GM23338 (cell line): ENCODE measurements at places on chromosomes 16 and 17. TPM values are rescaled to one million over a fixed set of nuclear protein-coding genes. Genes with fewer than 3 reads are reported as not detected.

GRCh38 chr17:19286751-19287341 lies 49.7 kb downstream of the EPN2 start:
- DNase-seq = peak; percentile 30
- no peaks in the 10 kb centered on the region for H3K27me3 ChIP-seq
- no peaks in the 10 kb centered on the region for H3K36me3 ChIP-seq
- no peak overlapping the region for H3K4me3 ChIP-seq
- peaks cover 53% of the 10 kb centered on the region for H3K4me1 ChIP-seq
- peak overlapping the region; percentile 67 for H3K27ac ChIP-seq

GRCh38 chr16:25199457-25199856 lies 17.3 kb upstream of the AQP8 start:
- no peaks in the 10 kb centered on the region for H3K4me1 ChIP-seq

DNA sequence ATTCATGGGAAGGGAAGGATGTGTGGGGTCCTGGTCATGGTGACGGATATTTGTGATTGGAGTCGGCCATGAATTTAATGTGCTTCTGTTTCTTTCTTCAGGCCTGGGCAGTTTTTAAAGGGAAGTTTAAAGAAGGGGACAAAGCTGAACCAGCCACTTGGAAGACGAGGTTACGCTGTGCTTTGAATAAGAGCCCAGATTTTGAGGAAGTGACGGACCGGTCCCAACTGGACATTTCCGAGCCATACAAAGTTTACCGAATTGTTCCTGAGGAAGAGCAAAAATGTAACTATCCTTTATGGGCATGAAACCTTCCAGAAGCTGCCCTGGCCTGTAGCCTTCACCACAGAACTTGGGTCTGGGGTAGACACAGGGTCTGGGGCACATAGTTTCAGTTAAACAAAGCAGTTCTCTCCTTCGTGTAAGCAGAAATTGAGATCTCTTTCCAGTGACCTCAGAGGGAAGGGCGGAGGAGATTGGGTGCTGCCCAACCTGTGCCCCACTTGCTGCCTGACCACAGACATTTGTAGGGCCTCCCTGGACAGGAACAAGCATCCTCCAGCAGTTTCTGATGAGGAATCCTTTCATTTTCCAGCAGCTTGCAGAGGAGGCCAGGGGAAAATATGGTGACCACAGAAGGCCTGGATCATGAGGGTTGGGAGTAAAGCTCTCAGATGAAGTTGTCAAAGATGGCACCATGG lies 10.1 kb downstream of the IRF8 start:
- no peaks in the 10 kb centered on the region for H3K36me3 ChIP-seq
- no peaks in the 10 kb centered on the region for H3K27me3 ChIP-seq
- no peak overlapping the region for H3K4me3 ChIP-seq
- DNase-seq = no peak
- peaks cover 6% of the 10 kb centered on the region for H3K4me1 ChIP-seq
- H3K27ac ChIP-seq = no peak overlapping the region

GRCh38 chr17:17125136-17126084 lies 80.7 kb downstream of the PLD6 start:
- H3K27ac ChIP-seq = no peak overlapping the region
- no peaks in the 10 kb centered on the region for H3K36me3 ChIP-seq
- no peaks in the 10 kb centered on the region for H3K27me3 ChIP-seq
- no peak for DNase-seq
- H3K4me3 ChIP-seq = no peak overlapping the region

DNA sequence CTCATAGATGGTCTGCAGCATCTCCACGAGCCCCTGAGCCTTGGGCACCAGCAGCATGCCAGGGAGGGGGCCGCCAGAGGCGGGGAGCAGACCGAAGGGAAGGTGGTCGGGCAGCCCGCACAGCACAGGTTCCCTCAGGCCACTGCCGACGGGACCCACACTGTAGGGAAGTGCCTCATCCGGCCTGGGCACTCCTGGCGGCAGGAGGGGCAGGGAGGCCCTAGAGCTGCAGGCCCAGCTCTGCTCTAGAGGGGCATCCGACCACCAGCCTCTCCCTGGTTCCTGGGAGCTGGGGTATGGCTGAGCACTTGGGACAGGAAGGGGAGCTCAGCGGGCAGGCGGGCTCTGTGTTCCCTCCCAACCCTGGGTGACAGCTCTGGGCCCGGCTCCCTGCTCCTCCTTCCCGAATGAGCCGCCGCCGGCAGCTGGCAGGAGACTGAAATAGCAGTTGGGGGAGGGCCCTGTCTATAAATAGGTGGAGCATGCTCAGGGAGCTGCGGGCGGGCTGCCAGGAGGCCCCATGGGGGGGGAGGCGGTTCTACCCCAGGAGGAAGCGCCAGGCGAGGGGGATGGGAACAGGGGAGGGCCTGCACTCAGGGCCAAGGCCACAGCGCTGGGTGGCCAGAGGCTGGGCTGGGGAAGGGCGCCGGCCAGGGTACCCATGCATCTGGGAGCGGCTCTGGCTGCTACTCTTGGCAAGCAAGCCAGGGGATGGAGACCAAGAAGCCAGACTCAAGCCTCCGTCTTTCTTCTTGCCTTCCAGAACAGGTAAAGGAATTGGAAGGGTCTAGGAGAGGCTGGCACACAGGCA lies 12.4 kb downstream of the HDAC5 start:
- H3K4me3 ChIP-seq = peak overlapping the region; percentile 54
- H3K36me3 ChIP-seq = no peaks in the 10 kb centered on the region
- H3K4me1 ChIP-seq = peaks cover 34% of the 10 kb centered on the region
- no peaks in the 10 kb centered on the region for H3K27me3 ChIP-seq

DNA sequence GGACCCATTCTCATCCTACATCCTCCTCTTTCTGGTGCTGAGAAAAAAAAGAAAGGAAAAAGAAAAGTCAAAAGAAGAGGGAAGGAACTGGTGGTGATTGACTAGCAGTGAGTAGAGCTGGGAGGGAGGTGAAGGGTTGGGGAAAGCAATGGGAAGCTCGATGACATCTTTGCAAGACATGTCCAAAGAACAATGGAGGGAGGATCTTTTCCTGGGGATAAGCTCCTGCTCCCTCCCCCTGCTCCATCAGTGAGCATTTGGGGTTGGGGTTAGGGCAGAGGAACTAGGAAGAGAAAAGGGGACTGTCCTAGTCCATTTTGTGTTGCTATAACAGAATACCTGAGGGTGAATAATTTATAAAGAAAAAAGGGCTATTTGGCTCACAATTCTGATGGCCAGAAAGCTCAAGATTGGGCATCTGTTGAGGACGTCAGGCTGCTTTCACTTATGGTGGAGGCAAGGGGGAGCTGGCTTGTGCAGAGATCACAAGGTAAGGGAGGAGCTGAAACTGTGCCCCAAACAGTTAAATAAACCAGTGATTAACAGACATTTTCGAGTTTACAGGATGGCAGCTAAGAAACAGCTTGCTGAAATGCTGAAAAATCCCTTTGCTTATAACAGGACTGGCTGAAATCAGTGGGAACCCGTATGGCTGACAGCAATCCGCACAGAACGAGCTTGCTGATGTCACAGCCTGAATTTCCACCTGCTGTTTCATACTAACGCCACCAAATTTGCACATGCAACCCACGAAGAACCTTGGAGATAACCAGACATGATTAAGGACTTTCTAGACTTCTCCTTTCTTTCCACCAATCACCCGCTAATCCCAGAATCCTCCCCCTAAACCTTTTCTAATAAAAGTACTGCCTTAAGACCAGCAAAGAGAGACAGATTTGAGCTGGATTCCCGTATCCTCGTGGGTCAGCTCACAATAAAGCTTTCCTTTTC lies 1.6 kb upstream of the ODF4 start:
- H3K4me1 ChIP-seq = peaks cover 19% of the 10 kb centered on the region; the same call in 1 of the 2 replicates
- no peaks in the 10 kb centered on the region for H3K27me3 ChIP-seq
- H3K36me3 ChIP-seq = no peaks in the 10 kb centered on the region
- peak; percentile 35 for DNase-seq
- H3K27ac ChIP-seq = no peak overlapping the region

- no peaks in the 10 kb centered on the region for H3K36me3 ChIP-seq
- no peak overlapping the region for H3K4me3 ChIP-seq
- DNase-seq = no peak
- H3K4me1 ChIP-seq = peaks cover 24% of the 10 kb centered on the region
Observed at GRCh38 chr17:40497695-40498094, 3.7 kb downstream of the TNS4 start.

- no peak overlapping the region for H3K4me3 ChIP-seq
- DNase-seq = no peak
- H3K27ac ChIP-seq = no peak overlapping the region
- no peaks in the 10 kb centered on the region for H3K27me3 ChIP-seq
Observed at GRCh38 chr17:32741381-32741780, 135.5 kb downstream of the MYO1D start.

DNA sequence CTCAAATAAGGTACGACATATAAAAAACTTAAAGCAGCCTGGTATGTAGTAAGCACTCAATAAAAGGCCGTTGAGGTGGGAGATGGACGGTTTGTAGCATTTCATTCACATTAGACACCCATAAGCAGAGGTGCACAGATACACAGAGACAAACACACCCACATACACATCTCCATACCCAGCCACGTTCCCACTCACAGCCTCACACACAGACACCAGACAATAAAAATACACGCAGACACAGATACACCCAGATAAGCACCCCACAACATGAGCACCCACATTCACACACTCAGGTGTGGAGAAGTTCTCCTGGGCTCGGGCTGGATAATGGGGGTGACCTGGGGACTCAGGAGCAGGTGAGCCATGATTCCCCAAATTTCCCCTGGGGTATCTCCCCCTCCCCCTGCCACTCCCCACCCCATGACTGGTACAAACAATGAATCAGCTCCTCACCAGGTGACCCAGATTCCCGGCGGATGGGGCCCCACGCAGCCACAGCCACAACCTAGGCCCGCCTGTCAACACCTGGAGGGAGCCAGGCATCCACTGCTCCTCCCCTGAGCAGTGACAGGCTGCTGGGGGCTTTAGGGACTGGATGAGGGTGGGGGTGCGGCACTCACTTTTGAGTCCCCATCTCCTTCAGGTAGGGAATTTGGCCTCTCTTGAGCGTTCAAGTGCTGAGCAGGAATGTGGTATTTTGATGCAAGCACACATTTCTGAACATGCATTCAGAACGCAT lies 2.7 kb downstream of the DLX3 start:
- DNase-seq = peak; percentile 37
- no peak overlapping the region for H3K27ac ChIP-seq
- H3K27me3 ChIP-seq = peaks cover 100% of the 10 kb centered on the region

- H3K4me3 ChIP-seq = no peak overlapping the region
- H3K36me3 ChIP-seq = no peaks in the 10 kb centered on the region; the same call in 1 of the 2 replicates
- DNase-seq = no peak
- H3K27ac ChIP-seq = no peak overlapping the region
- peaks cover 39% of the 10 kb centered on the region for H3K4me1 ChIP-seq
Observed at GRCh38 chr16:29683543-29684090, 4.6 kb downstream of the QPRT start.

- no peak overlapping the region for H3K27ac ChIP-seq
- H3K4me1 ChIP-seq = no peaks in the 10 kb centered on the region
- no peak overlapping the region for H3K4me3 ChIP-seq
- no peaks in the 10 kb centered on the region for H3K36me3 ChIP-seq
- no peak for DNase-seq
Observed at GRCh38 chr16:89581861-89582563, 6.5 kb downstream of the CPNE7 start.

DNA sequence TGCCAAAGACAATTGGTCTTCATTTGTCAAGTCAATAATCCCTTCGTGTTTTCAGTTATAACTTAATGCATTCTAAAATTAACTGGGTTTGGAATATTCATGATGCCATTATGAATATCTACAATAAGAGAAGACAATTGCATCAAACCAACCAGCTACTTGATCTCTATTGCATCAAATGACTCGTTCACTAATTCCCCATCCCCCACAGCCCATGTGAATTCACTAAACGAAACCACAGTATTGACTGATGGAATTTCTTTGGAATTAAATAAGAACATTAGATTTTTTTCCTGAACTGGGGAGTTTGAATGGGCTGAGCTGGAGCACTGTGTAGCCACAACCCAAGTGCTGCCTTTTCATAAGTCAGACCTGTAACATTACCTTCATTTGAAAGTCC lies 65.3 kb downstream of the HS3ST3B1 start:
- H3K4me3 ChIP-seq = no peak overlapping the region
- H3K36me3 ChIP-seq = no peaks in the 10 kb centered on the region
- no peaks in the 10 kb centered on the region for H3K27me3 ChIP-seq
- no peak for DNase-seq

- no peak overlapping the region for H3K27ac ChIP-seq
- H3K4me3 ChIP-seq = no peak overlapping the region
- no peaks in the 10 kb centered on the region for H3K27me3 ChIP-seq
- peaks cover 6% of the 10 kb centered on the region for H3K4me1 ChIP-seq
Observed at GRCh38 chr17:35010093-35010492, 29.8 kb downstream of the LIG3 start.

GRCh38 chr16:4212211-4212933 lies 29.5 kb downstream of the SRL start:
- peaks cover 5% of the 10 kb centered on the region for H3K4me1 ChIP-seq
- no peaks in the 10 kb centered on the region for H3K27me3 ChIP-seq
- DNase-seq = no peak
- H3K27ac ChIP-seq = no peak overlapping the region
- no peak overlapping the region for H3K4me3 ChIP-seq

GRCh38 chr17:35889241-35889640 lies 9.1 kb upstream of the CCL5 start:
- H3K27me3 ChIP-seq = no peaks in the 10 kb centered on the region
- no peaks in the 10 kb centered on the region for H3K36me3 ChIP-seq
- no peak overlapping the region for H3K4me3 ChIP-seq
- DNase-seq = no peak

DNA sequence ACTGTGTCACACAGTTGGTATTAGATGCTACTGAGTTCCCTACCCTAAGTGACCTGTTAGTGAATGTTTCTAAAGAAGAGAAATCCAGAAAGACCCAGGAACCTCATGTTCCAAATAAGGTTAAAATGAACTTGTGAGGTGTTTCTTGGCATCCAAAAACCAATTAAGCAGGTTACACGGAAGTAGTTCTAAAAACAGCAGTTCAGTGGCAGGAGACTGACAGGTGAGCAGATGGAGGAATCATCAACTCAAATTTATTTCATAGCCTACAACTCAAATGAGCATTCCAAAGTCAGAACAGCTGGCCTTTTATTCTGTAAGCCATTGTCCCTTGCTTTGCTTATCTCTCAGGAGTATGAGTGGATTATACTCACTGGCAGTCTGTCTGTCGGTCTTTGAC lies 188.3 kb downstream of the IRX3 start:
- H3K4me1 ChIP-seq = no peaks in the 10 kb centered on the region
- no peaks in the 10 kb centered on the region for H3K36me3 ChIP-seq
- no peak for DNase-seq
- H3K27ac ChIP-seq = no peak overlapping the region
- no peak overlapping the region for H3K4me3 ChIP-seq

GRCh38 chr17:77613218-77613617 lies 345.3 kb upstream of the TNRC6C start:
- H3K4me3 ChIP-seq = no peak overlapping the region
- H3K36me3 ChIP-seq = no peaks in the 10 kb centered on the region
- peaks cover 12% of the 10 kb centered on the region for H3K4me1 ChIP-seq

GRCh38 chr16:73048292-73049080 lies 558 bp upstream of the ZFHX3 start:
- H3K4me1 ChIP-seq = peaks cover 88% of the 10 kb centered on the region
- peak overlapping the region; percentile 68 for H3K4me3 ChIP-seq
- H3K27me3 ChIP-seq = peaks cover 93% of the 10 kb centered on the region

GPR139 gene
- 1.8 and 2.3 TPM in 2 replicates for total RNA-seq

CDH1 gene
- 142 TPM in 2 replicates for total RNA-seq

WWOX gene
- 19.3 and 21.0 TPM in 2 replicates for total RNA-seq

DOC2B gene
- total RNA-seq = 2.4 and 3.8 TPM in 2 replicates

CPHXL2 gene
- total RNA-seq = not detected in 2 replicates

RAD51C gene
- total RNA-seq = 9.3 and 19.6 TPM in 2 replicates

C17orf78 gene
- total RNA-seq = not detected in 2 replicates

INPP5K gene
- 22.5 and 29.7 TPM in 2 replicates for total RNA-seq

SLFN14 gene
- 0.10 TPM in 1 of 2 replicates, not detected in the other for total RNA-seq

SMIM5 gene
- total RNA-seq = not detected in 2 replicates

FBF1 gene
- total RNA-seq = 11.8 and 17.4 TPM in 2 replicates

ACLY gene
- 412 and 439 TPM in 2 replicates for total RNA-seq

OTOP3 gene
- total RNA-seq = not detected in 2 replicates

DNASE1L2 gene
- 0.66 TPM in 1 of 2 replicates, not detected in the other for total RNA-seq

ITGB4 gene
- 9.7 and 10.3 TPM in 2 replicates for total RNA-seq
